SHP77 treated with DMSO at 0.1 percent for 48 hours (cell line): ENCODE measurements at places on chromosomes 12 and 14.

- DNase-seq, result no peak
Observed at GRCh38 chr12:24530689-24531088, 418.2 kb downstream of the BCAT1 start.

DNA sequence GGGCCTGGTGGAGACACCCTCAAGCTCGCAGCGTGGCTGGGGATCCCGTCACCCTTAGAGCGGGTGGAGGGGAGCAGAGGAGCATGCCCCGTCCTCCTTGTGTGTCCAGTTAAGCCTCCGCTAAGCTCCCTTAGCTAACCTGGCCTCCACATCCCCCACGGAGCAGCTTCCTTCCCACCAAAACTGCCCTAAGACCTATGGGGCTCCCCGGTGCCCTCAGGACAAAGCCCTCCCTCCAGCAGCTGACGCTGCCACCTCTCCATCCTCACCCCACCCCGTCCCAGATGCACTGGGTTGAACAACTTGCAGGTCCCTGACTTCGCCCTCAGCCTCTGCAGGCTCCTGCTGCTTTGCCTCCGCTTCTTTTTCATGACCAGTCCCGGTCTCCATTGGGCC, 4.0 kb downstream of the AHNAK2 start:
- DNase-seq, result no peak

DNA sequence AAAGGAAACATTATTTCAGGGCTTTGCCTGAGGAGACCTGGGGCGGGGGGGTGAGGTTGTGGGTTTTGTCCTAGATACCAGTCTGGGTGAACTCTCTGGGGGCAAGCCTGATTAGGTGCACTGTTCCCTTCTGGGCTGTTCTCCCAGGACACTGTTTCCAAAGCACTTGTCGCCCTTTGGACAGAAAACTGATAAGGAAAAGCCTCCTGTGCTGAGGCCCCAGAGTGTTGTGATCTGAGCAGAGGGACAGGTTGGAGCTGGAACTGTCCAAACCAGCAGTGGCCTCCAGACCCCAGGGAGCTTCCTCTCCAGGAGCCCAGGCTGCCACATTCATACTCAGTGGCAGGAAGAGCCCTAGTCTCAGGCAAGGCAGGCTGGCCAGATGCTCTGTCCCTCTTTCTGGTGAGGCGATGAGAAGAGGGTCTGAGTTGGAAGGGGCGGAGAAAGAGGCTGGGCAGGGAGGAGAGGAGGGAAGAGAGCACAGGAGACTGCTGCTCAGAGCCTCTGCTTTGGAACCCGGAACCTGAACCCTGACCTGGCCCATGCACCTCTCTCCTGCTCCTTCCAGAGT, 1.9 kb downstream of the GALNT16 start:
- DNase-seq, result no peak

DNA sequence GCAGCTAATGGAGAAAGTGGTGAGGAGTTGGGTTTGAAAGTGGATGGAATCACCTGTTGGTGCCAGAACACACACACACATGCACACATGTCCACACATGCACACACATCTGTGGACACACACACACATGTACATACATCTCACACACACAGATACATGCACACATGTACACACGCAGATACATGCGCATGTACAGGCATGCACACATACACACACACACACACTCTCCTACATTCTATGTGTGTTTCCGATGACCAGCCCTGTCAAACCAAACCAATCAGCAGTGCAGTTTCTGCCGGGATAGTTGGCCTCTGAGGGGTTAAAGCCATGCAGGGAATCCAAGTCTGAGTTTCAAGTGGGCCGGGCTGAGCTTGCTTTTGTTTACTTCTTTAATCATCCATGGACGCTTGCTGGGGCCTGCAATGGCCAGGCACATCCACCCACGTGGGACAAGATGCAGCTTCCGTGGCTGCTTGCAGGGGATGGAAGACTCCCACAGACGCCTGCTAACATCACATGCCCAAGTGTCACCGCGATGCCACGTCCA, 52.5 kb downstream of the GALNT9 start:
- DNase-seq, result no peak

DNA sequence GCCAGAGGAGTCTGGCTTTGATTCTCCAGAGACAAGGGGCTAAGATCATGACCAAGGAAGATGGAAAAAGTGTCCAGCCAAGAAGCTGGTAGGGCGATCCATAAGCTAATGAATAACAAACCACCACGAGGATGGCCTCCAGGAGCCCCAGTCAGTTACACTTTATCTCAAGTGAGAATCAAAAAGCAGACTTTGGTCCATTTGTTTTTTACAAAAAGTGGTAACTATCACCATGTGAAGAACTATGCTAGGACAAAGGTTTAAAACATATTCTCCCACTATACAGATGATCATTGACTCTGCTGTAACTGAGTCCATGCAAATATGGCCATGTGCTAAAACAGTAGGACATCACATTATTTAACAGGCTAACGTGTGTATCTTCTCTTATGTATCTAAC, 13.9 kb downstream of the SETD3 start:
- no peak for DNase-seq

DNA sequence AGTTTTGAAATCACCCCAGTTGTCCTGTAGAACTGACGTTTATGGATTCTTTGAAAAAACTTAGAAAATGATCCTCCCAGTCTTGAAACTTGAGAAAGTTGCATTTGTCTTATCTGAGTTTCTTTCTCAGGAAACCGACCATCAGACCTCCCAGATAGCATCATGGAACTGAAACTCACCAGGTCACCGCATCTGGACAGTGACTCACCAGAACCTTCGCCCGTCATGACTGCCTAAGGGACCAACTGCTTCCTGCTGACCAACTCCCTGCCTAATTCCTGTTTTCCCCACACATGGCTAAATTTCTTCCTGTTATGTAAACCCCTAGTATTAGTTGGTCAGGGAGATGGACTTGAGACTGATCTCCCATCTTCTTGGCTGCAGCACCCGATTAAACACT, 175.7 kb downstream of the RIMBP2 start:
- DNase-seq, result no peak

DNA sequence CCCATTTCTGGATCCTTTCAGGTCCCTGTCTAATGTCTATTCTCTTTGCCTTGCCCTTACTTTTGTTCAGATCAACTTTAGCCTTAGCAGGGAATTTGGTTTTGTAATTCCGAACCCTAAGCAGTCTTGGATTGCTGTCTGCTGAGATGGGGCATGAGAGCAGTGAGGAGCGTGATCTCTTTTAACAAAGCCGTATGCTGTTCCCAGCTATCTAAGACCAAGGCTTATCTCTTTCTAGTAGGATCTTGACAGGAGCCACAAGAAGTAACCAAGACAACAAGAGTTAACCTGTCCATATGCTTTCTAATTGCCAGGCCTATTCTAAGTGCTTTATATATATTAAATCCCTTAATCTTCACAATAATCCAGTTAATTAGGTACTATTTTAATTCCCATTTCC, 4.5 kb upstream of the DHRS7 start:
- DNase-seq, result no peak

DNA sequence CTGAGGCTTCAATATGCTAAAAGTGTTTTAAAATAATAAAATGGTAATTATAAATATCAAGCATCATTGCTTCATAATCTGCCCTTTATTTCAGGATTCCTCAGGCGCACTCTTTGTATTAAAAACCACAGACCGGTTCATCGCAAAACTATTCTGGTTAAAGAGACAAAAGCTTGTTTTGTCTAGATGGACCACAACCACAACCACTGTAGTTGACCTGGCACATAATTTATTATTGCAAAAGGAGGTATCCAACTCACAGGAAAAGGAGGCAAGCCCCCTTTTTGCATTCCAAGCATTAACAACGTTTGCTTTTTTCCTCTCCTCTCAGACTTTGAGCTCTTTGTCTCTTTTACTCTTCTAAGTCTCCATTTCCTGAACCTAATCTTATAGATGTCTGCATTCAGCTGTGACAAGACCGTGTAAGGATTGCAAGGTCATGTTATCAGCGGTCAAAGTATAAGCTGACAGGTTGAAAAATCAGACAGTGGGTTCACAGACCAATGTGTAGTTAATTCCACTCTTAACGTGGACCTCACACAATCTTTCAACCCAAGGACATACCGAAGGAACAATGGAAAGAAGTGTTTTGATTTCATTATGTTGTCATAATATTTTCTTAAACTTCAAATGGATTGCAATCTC, 1057.6 kb downstream of the GALC start:
- DNase-seq, result no peak

DNA sequence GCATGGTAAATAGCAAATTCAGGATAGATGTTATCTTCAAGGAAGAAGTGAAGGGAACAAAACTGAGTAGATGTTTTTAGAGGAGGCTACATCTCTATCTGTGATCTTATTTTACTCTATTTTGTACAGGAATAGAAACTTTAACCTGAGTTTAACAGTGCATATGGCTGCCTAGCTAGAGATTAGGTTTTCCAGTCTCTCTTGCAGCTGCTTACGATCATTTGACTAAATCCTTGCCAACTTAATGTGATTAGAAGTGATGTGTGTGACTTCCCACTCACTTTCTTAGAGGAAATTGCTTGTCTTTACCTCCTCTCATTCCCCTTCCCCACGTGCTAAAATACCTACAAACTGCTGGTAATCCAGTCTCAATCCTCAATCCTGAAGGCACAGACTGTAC, 26.5 kb upstream of the SLC15A5 start:
- no peak for DNase-seq

DNA sequence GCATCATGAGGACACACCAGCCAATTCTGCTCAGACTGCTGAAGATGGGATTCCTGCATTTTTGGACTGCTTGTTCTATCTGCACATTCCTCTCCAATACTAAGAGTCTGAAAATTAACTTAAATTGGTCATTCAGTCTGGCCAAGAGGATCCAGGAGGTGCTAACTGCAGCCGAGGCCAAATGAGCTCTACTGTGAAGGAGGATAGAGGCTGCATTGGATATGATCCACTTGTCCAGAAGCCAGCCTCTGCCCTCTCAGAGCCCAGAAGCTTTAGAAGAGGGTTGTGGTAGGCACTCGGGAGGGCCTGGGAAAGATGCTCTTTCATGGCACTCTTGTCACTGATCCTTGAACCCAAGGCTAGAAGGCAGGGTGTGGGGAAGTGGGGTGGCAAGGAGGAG, 37.1 kb upstream of the PLEK2 start:
- DNase-seq, result no peak

DNA sequence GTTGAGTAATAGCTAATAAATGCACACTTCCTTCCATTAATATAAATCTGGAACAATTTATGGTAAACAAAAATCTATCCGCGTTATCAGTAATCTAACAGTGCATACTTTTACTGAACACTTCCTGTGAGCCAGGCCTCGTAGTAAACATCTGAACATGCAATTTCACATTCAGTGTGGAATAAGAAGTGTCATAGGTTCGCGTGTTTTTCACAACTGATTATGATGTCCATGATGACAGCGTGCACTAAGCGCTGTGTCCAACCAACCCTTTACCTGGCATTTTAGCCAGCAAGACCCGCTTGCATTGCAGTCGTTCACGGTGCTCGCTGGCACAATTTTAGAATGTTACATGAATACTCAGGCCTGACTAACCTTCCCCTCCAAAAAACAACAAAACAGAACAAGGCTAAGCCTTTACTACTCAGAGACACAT, 2.1 kb downstream of the PNMA1 start:
- no peak for DNase-seq

DNA sequence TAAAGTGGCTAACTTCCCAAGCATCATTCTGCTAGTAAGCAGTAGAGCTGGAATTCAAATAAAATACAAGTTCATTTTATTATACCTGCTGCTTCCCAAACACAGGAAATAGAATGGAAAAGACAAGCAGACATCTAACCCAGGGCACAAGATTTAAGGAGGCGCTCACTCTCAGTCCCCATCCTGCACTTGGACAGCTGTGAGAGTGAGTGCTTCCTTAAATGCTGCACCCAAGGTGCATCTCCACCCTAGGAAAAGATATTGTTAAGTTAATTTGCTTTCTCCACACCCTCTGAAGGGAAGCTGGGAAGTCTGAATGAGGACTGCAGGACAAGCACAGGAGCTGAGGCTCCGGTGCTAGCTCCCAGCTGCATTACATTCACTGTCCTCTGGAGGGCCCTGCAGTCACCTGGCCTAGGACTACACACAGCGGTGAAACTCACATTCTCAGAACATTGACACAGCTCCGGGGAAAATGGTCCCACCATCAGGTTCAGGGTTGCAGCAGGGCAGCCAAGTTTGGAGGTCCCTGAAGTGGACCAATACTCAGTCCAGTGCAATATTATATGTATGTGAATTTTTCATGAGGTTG, 14.2 kb downstream of the HEBP1 start:
- no peak for DNase-seq

DNA sequence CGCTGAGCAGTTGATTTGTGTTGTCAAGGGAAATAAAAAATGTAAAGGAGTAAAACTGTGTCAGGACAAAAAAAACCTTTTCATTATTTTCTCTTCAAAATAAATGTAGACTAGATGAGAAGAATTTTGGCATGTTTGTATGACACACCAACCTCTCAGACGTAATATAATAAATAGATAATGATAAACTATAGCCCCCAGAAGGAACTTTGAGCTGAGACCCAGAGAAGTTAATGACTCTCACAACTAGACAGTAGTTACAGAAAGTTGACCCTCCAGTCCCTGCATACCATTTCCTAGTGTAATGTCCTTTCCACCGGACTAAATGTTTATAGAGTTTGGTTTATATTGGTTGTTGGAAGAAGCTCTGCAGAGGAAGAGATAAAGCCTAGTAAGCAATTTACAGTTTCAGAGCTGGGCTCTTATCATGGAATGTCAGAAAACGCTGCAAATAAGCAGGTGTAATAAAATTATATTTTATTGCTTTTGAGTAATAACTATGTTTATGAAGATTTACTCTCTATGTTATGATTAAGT, 97.3 kb downstream of the TRHDE start:
- no peak for DNase-seq

DNA sequence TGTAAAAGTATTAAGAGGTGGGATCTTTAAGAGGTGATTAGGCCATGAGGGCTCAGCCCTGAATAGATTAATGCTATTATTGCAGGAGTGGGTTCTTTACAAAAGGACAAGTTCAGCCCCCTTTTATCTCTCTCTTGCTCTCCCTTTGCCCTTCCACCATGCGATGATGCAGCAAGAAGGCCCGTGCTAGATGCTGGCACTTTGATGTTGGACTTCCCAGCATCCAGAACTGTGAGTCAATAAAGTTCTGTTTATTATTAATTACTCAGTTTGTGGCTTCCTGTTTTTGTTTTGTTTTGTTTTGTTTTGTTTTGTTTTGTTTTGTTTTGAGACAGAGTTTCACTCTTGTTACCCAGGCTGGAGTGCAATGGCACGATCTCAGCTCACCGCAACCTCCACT, 10.1 kb downstream of the RNASE1 start:
- DNase-seq, result no peak

DNA sequence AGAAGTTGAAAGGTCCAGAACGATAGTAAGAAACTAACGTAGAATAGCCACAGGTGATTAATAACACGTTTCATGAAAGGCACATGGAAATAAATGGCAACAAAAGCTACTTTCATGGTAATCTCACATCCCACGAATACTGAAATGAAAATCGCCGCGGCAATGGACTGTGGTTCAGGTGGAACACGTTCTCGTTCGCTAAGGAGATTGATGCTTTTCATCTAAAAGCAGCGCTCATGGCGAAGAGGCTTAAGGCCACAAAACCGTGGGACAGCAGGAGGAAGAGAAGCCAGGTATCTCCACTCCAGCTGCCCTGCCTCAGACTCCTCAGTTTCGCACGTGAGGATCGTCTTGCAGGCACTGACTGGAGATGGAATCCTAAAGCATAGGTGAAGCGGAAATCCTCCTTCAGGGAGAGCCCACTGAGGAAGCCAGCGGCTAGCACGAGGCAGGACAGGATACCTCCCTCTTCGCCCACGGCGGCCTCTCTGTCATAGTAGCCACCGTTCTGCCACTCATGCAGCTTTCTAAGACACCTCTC, 696 bp upstream of the GPHN start:
- DNase-seq, result peak; percentile 60
